ENCODE measurements at places on chromosomes 12 and 14. TPM values are rescaled to one million over a fixed set of nuclear protein-coding genes. Genes with fewer than 3 reads are reported as not detected.
A peak's percentile ranks its signal among the peaks of the same experiment; 100 is the strongest.

GRCh38 chr14:64447876-64448670, 17.2 kb upstream of the AKAP5 start:
- no peak overlapping the region for H3K4me3 ChIP-seq
- H3K27ac ChIP-seq: no peak overlapping the region
- H3K4me1 ChIP-seq: no peaks in the 10 kb centered on the region
- no peaks in the 10 kb centered on the region for H3K36me3 ChIP-seq
- no peaks in the 10 kb centered on the region for H3K27me3 ChIP-seq
- no peak for DNase-seq

GRCh38 chr12:29486972-29487371, 10.5 kb downstream of the OVCH1 start:
- H3K4me3 ChIP-seq: no peak overlapping the region
- DNase-seq: no peak
- no peaks in the 10 kb centered on the region for H3K36me3 ChIP-seq
- H3K4me1 ChIP-seq: no peaks in the 10 kb centered on the region

- no peak overlapping the region for H3K27ac ChIP-seq
- no peaks in the 10 kb centered on the region for H3K4me1 ChIP-seq
- no peak for DNase-seq
- H3K4me3 ChIP-seq: no peak overlapping the region
- no peaks in the 10 kb centered on the region for H3K27me3 ChIP-seq
Measured at GRCh38 chr12:79295572-79295971, 395.2 kb downstream of the PAWR start.

DNA sequence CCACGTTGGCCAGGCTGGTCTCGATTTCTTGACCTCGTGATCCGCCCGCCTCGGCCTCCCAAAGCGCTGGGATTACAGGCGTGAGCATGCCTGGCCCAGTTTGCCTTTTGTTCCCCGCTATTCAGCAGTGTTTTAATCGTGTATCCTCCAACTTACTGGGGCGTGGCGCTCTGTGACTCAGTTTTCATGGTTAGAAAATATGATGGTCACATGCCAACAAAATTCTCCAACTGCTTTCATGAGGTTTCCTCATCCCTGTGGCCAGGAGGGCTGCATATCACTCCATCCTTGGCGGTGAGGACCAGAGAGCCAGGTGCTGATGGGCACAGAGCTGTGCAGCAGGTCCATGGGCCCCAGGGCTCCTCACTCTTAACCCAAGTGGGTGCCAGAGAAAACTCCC, 33.0 kb upstream of the PRMT8 start:
- no peaks in the 10 kb centered on the region for H3K36me3 ChIP-seq
- no peak for DNase-seq
- no peaks in the 10 kb centered on the region for H3K4me1 ChIP-seq
- no peaks in the 10 kb centered on the region for H3K27me3 ChIP-seq
- H3K27ac ChIP-seq: no peak overlapping the region
- H3K4me3 ChIP-seq: no peak overlapping the region

DNA sequence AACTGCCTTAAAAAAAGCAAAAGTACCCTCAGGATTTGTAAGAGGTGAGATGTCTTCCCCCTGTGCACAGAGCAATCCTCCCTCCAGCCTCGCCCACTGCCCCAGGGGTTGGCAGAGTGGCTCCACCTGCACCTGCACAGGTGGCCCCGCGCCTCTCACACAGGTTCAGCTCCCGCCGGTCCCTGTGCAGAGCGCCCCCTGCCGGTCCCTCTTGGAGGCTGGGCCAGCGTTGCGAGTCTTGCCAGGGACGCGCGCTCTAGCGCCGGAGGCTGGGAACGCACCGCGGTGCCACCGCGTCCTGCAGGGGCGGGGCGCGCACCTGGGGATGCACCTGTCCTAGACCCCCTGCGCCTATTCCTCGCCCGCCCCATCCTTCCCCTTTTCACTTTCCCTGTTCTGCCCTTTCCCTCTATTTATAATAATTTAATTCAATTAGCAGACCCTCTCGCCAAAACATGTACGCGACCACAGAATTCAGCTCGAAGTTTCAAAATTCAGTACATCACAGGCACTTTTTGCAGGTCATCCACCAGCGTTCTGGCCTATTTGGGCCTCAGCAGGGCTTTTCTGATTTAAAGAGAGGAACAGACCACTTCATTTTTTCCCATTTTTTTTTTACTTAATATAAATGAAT, 618.6 kb downstream of the AACS start:
- H3K4me1 ChIP-seq: no peaks in the 10 kb centered on the region
- H3K36me3 ChIP-seq: no peaks in the 10 kb centered on the region
- H3K27me3 ChIP-seq: peaks cover 5% of the 10 kb centered on the region

The SLC4A8 gene
- 10.5 TPM for total RNA-seq

DNA sequence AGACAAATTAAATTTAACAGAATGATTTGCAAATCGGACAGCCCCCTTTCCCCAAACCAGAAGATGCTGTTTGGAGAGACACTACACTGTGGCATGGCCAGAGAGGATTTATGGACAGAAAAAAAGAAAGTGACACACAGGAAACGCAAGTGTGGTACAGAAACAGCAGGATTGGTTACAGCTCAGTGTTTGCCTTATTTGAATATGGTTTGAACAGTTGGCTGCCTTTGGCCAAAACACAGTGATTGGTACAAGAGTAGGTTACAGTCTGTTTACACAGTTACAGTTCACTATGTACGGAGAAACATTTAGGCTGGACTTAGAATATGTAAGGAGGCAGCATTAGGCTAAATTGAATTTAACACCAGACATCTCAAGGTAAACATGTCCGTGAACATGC, 335.3 kb downstream of the NPAS3 start:
- DNase-seq: no peak
- H3K27me3 ChIP-seq: no peaks in the 10 kb centered on the region
- no peak overlapping the region for H3K27ac ChIP-seq

The LRRC9 gene
- total RNA-seq: 2.0 TPM

DNA sequence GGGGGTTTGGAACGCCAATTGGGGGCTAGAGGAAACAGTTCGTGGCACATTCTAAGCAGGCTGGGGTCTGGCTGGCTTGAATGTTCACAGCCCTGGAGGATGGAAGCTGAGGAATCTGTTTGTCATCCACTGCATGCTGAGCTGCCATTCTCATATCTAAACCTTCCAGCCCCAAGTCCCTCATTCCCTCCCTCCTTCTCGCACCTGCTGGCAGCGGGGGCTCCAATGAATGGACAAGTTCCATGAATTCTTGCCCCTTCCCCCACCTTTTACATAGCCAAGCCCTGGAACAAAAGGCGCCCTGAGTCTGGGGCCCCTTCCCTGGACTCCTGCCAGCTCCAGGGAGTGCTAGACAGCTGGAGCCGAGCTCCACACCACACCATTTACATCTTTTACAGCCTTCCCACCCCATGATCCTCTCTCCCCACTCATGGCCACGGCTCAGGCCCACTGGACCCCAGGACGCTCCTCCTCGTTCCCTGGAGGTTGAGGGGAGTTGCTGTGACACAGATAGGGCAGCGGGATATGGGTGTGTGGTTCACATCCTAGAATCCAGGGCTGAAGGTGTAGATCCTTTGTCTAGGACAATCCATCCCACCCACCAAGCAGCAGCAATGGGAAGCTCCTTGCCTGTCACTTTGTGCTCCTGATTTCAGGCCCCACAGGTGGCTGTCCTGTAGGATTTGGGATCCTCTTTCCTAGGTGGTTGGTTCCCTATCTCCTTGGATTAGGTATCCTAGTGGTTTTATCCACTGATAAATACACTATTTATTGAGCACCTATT, 21.7 kb upstream of the VRTN start:
- H3K27ac ChIP-seq: no peak overlapping the region
- H3K4me1 ChIP-seq: no peaks in the 10 kb centered on the region
- DNase-seq: no peak
- no peaks in the 10 kb centered on the region for H3K27me3 ChIP-seq
- H3K4me3 ChIP-seq: no peak overlapping the region

DNA sequence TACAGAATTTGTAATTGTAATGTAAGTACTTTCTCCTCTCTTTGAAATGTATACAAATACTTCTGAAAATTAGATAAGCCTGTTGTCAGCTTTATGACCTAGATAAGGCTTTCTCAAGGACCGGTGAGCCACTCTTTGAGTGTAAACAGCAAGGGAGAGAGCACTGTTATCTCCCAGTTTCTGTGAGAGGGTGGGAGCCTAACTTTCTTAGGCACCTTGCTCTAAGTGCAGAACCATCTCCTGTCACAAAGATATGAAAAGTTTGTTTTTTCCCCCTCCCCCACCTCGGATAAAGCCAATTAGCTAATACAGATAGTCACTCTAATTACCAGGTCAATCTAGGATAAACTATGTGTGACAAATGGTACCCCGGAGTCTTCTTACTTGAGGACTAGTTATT, 35.8 kb downstream of the CAPS2 start:
- no peaks in the 10 kb centered on the region for H3K36me3 ChIP-seq
- no peak overlapping the region for H3K27ac ChIP-seq
- no peak overlapping the region for H3K4me3 ChIP-seq
- no peaks in the 10 kb centered on the region for H3K27me3 ChIP-seq
- no peaks in the 10 kb centered on the region for H3K4me1 ChIP-seq

DNA sequence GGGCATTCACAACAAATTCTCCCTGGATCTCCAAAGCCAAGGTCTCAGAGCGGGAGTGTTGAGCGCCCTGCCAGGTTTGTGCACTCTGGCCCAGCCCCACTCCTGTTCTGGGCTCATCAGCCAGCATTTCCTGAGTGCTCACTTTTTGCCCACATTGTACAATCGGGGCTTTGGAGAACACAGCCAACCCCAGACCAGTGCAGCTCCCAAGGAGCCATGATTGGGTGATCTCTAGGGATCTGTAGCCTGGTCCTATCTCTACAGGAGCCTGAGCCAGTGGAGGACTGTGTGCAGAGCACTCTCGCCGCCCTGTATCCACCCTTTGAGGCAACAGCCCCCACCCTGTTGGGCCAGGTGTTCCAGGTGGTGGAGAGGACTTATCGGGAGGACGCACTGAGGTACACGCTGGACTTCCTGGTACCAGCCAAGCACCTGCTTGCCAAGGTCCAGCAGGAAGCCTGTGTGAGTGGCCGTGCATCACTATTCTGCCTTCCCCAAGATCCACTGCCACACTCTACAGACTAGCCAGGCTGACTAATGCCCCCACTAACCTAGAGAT, 2.8 kb downstream of the ARHGEF40 start:
- no peaks in the 10 kb centered on the region for H3K27me3 ChIP-seq
- no peak overlapping the region for H3K4me3 ChIP-seq
- peaks cover 15% of the 10 kb centered on the region for H3K4me1 ChIP-seq
- H3K36me3 ChIP-seq: no peaks in the 10 kb centered on the region

GRCh38 chr12:86158956-86159355, 97.2 kb downstream of the MGAT4C start:
- no peaks in the 10 kb centered on the region for H3K36me3 ChIP-seq
- H3K27me3 ChIP-seq: no peaks in the 10 kb centered on the region
- H3K27ac ChIP-seq: no peak overlapping the region

GRCh38 chr12:106341086-106341877, 16.3 kb upstream of the POLR3B start:
- no peak overlapping the region for H3K27ac ChIP-seq
- H3K36me3 ChIP-seq: no peaks in the 10 kb centered on the region
- H3K4me1 ChIP-seq: no peaks in the 10 kb centered on the region
- no peaks in the 10 kb centered on the region for H3K27me3 ChIP-seq

- no peaks in the 10 kb centered on the region for H3K27me3 ChIP-seq
- H3K4me3 ChIP-seq: no peak overlapping the region
- H3K36me3 ChIP-seq: no peaks in the 10 kb centered on the region
Measured at GRCh38 chr12:52230364-52231281, 2.4 kb upstream of the KRT7 start.

- no peaks in the 10 kb centered on the region for H3K4me1 ChIP-seq
- DNase-seq: no peak
- H3K4me3 ChIP-seq: no peak overlapping the region
- H3K27ac ChIP-seq: no peak overlapping the region
- H3K36me3 ChIP-seq: no peaks in the 10 kb centered on the region
Measured at GRCh38 chr12:45208604-45209487, 7.0 kb upstream of the ANO6 start.

The P3H3 gene
- total RNA-seq: 28.8 TPM

DNA sequence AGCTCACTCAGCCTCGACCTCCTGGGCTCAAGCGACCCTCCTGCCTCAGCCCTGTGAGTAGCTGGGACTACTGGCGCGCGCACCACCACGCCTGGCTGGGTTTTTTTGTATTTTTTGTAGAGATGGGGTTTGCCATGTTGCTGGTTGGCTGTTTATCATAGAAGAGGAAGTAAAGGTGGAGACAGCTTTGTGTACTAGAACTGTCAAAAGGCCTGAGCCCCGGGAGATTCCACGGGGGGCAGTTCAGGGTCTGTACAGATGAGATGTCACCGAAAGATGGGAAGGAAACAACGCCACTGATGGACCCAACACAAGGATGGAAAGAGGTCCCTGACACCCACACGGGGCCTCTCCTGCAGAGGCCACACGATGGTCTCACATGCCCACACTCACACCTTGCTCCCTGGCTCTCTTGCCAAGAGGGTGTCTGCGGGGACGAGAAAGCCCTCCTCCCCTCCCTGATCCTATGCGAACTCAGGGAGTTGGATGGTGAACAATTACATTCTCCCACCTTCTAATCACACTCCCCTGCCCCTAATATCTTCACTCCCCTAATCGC, 66.6 kb downstream of the KDM2B start:
- H3K4me3 ChIP-seq: no peak overlapping the region
- no peaks in the 10 kb centered on the region for H3K4me1 ChIP-seq
- H3K36me3 ChIP-seq: no peaks in the 10 kb centered on the region
- no peak for DNase-seq
- no peaks in the 10 kb centered on the region for H3K27me3 ChIP-seq

The ABCC9 gene
- 6.1 TPM for total RNA-seq

GRCh38 chr12:60059180-60059579, 463.4 kb downstream of the SLC16A7 start:
- H3K4me3 ChIP-seq: no peak overlapping the region
- no peak overlapping the region for H3K27ac ChIP-seq
- H3K36me3 ChIP-seq: no peaks in the 10 kb centered on the region
- no peak for DNase-seq
- H3K4me1 ChIP-seq: no peaks in the 10 kb centered on the region

GRCh38 chr12:54358945-54359761, 5.1 kb downstream of the GPR84 start:
- peak overlapping the region; percentile 53 for H3K4me3 ChIP-seq
- H3K27ac ChIP-seq: peak overlapping the region; percentile 88
- H3K36me3 ChIP-seq: no peaks in the 10 kb centered on the region
- H3K27me3 ChIP-seq: no peaks in the 10 kb centered on the region

The BICDL1 gene
- 8.6 TPM for total RNA-seq

The CCDC91 gene
- 42.4 TPM for total RNA-seq

- no peak overlapping the region for H3K4me3 ChIP-seq
- H3K4me1 ChIP-seq: no peaks in the 10 kb centered on the region
- H3K36me3 ChIP-seq: no peaks in the 10 kb centered on the region
- H3K27ac ChIP-seq: no peak overlapping the region
Measured at GRCh38 chr12:10783252-10783651, 19.2 kb downstream of the TAS2R7 start.

GRCh38 chr14:51821822-51822221, 38.6 kb upstream of the GNG2 start:
- H3K27me3 ChIP-seq: no peaks in the 10 kb centered on the region
- no peak for DNase-seq
- no peak overlapping the region for H3K4me3 ChIP-seq
- H3K4me1 ChIP-seq: no peaks in the 10 kb centered on the region
- no peaks in the 10 kb centered on the region for H3K36me3 ChIP-seq
